ENCODE measurements at places on chromosomes 5 and 9.

- DNase-seq: no peak
Observed at GRCh38 chr9:131618071-131618479, 72.8 kb downstream of the PRRT1B start.

- DNase-seq: no peak
Observed at GRCh38 chr9:7906783-7907550, 107.4 kb upstream of the DMAC1 start.

- DNase-seq: no peak
Observed at GRCh38 chr5:177301503-177302165, 1.9 kb downstream of the RAB24 start.

GRCh38 chr5:150284311-150284710, 5.3 kb downstream of the CAMK2A start:
- DNase-seq: no peak

DNA sequence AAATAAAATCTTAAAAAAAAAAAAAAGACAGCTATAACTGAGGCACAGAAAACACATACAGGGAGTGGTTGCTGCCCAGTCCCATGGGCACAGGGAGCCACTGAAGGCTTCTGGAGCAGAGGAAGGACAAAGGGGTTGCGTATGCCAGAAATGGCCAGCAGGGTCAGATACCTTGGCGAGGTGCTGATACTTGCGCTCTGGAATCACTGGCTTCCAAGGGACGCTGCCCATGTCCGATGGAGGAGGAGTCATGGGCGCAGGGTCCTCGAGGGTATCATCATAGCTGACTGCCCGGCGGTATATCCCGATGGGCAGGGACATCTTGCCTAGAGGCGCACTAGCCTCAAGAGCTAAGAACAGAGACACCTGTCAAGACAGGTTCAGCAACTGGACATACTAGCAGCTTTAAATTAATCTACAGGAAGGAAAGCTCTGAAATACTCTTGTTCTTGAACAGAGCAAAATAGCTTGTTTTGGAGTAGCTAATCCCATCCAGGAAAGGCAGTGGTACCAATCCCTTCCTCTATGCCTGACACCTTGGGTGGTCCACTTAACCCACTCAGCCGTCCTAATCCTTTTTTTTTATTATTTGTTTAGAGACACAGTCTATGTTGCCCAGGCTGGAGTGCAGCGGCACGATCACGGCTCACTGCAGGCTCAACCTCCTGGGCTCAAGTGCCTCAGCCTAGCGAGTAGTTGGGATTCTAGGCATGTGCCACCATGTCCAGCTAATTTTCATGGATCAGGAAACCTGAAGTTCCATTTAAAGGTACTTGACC, 6.0 kb downstream of the KIAA1191 start:
- DNase-seq: no peak

- no peak for DNase-seq
Observed at GRCh38 chr5:159422361-159422760, 92.1 kb upstream of the IL12B start.

DNA sequence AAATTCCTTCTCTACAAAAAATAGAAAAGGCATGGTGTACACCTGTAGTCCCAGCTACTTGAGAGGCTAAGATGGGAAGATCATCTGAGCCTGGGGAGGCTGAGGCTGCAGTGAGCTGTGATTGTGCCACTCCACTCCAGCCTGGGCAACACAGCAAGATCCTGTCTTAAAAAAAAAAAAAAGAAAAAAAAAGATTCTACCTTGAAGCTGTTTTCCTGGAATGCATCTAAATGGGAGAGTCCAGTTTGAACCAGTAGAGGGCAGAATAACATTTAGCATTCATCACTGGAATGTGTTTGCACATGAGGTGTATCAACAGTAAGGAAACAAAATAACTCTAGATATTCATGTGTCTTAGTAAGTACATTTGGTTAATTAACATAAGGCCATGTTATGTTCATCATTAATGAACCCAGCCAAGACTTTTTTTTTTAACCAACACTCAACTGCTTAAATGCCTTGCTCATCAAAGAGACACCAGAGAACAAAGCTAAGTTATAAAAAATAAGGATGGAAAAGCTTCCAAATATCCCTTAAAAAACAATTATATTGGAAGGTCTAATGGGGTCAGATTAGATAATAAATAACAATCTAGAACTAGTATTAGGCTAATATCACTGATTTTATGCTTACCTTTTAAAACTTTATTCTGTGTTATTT, 16.1 kb downstream of the IFNE start:
- no peak for DNase-seq

DNA sequence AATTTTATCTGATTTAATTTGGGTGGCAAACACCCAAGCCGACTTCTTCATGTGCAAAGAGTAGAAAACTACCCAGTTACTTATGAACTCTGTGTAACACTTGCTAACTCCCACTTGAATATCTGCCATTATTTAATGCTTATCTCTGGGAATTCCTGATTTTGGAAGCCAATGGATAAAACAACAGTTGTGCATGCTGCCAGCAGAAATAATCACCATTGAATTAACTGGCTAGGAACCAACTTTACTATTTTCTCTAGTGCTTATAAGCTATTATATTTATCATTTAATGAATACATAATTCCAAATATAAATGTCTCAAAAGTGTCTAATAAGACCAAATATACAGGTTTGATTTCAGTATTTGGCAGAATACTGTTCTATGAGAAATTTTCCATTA, 85.7 kb downstream of the IZUMO3 start:
- DNase-seq: no peak

DNA sequence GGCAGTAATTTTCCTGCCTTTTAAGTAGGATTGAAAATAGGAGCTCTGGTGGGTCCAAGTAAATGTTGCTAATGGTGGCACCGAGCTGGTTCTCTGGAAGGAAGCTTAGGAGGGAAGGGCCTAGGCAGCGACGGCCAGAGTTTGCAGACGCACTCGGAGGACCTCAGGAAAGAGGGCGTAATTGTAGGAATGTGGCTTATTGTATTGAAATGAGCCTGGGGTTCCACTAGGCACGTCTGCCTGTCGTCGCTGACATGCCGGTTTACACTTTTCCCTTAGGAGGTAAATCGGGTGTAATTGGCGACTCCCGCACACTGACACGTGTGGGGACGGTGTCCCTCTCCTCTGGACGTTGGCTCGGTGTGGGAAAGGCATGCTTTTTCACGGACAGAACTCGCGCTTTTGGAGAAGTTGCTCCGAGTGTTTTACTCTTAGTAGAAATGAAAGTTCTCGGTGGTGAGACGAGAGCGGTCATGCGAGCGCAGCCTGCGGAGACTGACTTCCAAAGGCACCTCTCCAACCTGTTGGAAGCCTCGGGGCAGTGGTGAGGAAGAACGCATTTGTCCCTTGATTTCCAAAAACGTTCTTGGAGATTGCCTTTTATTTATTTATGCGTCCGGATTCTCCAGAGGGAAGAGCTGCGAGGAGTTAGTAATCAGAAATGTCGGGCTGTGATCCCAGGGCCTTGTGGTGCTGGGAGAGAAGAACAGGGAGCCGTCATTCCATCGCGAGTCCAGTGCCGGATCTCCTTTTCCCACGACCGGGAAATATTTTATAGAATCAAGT, 1.3 kb downstream of the NR4A3 start:
- DNase-seq: peak; percentile 53

DNA sequence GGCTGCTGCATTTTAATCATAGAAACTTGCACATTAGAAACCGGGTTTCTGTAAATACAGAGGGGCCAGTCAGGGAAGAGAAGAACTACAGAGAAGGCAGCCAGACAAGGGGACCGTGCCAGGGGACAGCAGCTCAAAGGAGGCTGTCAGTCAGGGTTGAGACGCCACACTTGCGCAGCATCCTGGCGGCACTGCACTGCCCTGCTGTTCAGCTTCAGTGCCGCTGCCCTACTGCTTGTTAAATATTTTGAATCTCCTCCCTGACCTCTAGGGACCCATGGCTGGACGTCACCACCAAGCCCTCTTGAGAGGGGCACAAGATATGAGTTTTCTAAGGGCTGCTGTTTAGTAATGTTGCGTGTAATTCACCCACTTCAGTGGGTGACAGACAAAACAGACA, 43.6 kb upstream of the ZBTB43 start:
- DNase-seq: no peak

DNA sequence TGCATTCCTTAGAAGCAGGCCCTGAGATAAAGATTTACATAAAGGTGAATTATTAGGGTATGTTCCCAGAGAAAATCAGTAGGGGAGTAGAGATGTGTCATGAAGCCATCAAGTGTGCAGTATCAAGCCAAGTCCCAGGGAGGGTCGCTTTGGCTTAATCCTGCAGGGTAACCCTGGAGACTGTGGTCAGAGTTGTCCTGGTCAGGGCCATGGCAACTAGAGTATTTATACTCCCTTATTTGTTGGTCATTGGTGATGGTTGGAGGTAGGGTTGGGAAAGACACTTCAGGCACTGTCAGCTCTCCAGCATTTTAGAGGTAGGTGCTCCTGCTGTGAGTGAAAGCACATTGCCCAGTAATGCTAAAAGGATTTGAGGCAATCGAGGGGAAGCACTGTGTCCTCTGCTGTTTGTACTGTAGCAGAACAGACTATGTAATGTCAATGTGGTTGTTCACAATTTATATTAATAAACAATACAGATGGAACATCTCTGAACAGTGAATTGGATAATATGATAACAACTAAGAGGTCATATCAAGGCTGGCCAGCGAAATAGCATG, 108.9 kb downstream of the GDNF start:
- DNase-seq: no peak

DNA sequence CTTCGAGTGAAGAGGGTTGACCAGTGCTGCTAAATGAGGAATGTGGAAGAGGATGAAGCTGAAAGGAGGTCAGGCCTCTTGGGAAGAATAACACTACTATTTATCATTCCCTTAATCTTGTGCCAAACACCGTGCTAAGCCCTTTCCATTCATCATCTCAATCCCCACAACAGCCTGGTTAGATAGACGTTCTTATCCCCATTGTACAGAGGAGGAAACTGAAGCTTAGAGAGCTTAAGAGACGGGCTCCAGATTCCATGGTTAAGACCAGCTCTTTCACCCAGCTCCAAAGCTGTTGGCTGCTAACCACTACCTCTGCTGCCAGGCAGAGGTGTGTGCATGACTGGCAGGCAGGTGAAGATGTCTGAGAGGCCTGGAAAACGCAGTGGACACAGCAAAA, 868 bp upstream of the EPB41L4B start:
- no peak for DNase-seq

DNA sequence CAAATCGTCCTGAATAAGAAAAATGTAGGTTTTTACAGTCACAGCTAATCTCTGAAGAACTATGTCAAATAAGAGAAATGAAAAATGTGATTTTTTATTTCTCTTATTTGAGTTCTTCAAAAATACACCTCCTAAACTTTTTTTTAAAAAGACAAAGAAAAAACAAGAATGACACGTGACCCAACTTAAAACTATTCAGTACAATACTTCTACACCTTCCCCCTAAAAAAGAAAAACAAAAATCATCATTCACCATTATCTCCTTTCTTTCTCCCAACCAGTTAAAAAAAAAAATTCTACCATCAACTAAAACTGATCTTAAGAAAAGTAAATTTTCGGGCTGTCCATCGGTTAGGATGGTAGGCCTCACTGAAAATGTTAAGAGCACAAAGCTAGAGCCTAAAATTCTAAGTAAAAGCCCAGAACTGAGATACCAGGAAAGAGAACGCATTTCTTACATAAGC, 2.1 kb downstream of the RNF145 start:
- DNase-seq: no peak

DNA sequence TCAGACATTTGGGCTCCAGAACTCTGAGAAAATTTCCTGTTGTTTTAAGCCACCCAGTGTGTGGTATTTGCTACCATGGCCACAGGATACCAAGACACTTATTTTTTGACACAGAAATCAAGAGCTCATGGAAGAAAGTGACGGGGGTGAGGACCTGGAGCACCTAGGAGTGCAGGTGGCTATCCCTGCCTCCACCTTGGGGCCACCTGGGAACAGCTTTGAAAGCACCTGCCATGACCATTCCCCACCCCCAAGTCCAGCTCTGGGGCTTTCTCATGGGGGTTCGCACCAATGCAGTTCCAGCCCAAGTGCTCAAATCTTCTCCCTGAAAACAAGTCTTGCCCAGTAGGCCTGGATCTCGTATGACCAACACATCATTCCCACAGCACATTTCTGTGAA, 214.9 kb upstream of the IRX1 start:
- no peak for DNase-seq

DNA sequence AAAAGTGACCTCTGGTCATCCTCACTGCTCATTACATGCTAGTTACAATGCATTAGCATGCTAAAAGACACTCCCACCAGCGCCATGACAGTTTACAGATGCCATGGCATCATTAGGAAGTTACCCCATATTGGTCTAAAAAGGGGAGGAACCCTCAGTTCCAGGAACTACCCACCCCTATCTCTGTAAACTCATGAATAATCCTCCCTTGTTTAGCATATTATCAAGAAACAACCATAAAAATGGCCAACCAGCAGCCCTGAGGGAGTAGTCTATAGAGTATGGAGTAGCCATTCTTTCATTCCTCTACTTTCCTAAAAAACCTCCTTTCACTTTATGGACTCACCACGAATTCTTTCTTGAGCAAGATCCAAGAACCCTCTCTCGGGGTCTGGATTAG, 89.4 kb downstream of the ATPSCKMT start:
- no peak for DNase-seq

DNA sequence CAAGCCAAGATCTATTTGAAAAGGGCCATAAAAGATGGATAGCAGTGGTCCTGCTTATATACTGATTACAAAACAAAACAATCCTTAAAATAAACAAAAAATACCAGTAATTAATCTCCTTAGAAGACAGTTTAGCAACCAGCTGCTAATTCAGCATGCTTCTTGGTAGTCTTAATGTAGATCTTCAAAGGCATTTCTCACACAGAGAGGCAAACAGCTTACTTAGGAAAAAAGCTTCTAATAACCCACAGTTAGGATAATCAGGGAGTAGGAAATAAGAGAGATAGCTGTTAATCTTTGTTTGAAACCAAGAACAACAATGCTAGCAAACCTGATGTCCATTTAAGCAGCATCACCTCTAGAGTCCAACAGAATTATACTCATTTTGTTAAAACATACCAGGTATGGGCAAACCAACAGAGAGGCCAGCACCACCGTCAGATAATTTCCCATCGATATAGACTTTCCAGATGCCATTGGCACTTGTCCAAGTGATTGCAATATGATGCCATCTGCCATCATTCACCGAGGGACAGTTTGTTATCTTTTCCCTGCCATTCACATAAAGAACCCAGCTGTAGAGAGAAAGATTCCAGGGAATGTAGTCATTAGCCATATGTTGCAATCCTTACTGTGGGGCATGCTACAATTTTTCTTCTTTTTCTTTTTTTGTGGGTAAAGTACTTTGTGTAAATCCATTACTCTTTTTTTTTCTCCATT, 105.6 kb upstream of the TXNDC8 start:
- no peak for DNase-seq

- no peak for DNase-seq
Observed at GRCh38 chr5:82924226-82925060, 152.8 kb downstream of the TMEM167A start.
